Stimulated activated CD4-positive, alpha-beta T cell treated with anti-CD3 and anti-CD28 coated beads, TNF-alpha, amount 100 ng/mL, for 48 hours (primary cell): ENCODE measurements at places on chromosomes 16 and 17.

- no peak for DNase-seq
Measured at GRCh38 chr16:4597174-4597573, 17.5 kb downstream of the UBALD1 start.

GRCh38 chr17:77881545-77881944 is 77.0 kb upstream of the TNRC6C start:
- DNase-seq = no peak

GRCh38 chr17:82909322-82909904 is 69.6 kb upstream of the ZNF750 start:
- no peak for DNase-seq

GRCh38 chr17:55414983-55415382 is 6.7 kb downstream of the MMD start:
- no peak for DNase-seq

DNA sequence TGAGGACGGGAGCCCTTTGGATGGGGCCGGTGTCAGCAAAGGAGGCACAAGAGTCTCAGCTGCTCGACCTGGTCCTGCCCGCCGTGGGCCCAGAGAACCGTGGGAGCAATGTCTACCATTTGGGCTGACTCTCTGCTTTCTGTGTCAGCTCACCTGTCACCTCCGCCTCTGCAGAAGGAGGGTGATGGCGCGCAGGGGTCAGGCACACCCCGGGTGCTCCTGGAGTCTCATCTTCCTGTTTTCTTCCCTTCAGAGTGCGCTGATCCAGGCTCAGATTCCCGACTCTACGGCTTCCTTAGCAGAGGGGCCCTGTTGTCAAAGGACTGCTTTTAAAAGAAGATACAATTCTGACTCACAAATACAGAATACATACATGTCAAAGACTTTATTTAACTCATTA is 167.1 kb downstream of the BANP start:
- DNase-seq = no peak

GRCh38 chr17:5560361-5560988 is 23.8 kb downstream of the NLRP1 start:
- DNase-seq = no peak

DNA sequence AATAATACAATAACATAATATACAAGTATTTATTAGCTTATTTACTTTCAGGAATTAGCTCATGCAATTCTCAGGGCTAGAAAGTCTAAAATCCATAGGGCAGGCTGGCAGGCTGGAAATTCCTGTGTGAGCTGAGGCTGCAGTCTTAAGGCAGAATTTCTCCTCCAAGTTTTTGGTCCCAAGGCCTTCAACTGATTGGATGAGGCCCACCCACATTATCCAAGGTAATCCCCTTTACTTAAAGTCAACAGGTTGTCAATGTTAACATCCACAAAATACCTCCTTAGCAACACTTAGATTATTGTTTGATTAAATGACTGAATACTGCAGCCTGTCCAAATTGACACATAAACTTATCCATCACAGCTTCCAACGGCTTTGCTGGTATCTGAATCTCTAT is 32.9 kb upstream of the SOX9 start:
- DNase-seq = no peak

- no peak for DNase-seq
Measured at GRCh38 chr16:51286272-51286671, 135.2 kb upstream of the SALL1 start.

GRCh38 chr17:29133121-29133713 is 47.0 kb downstream of the MYO18A start:
- DNase-seq = no peak

- DNase-seq = no peak
Measured at GRCh38 chr16:87728026-87728425, 37.8 kb downstream of the KLHDC4 start.

DNA sequence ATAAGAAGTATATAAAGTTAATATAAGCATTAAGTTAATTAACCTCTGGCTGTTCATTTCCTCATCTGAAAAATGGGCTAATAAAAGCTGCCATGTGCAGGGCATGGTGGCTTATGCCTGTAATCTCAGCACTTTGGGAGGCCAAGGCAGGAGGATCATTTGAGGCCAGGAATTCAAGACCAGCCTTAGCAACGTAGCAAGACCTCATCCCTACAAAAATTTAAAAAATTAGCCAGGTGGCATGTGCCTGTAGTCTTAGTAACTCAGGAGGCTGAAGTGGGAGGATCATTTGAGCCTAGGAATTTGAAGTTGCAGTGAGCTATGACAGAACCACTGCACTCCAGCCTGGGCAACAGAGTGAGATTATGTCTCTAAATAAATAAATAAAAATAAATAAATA is 40.6 kb upstream of the MMD start:
- DNase-seq = no peak

DNA sequence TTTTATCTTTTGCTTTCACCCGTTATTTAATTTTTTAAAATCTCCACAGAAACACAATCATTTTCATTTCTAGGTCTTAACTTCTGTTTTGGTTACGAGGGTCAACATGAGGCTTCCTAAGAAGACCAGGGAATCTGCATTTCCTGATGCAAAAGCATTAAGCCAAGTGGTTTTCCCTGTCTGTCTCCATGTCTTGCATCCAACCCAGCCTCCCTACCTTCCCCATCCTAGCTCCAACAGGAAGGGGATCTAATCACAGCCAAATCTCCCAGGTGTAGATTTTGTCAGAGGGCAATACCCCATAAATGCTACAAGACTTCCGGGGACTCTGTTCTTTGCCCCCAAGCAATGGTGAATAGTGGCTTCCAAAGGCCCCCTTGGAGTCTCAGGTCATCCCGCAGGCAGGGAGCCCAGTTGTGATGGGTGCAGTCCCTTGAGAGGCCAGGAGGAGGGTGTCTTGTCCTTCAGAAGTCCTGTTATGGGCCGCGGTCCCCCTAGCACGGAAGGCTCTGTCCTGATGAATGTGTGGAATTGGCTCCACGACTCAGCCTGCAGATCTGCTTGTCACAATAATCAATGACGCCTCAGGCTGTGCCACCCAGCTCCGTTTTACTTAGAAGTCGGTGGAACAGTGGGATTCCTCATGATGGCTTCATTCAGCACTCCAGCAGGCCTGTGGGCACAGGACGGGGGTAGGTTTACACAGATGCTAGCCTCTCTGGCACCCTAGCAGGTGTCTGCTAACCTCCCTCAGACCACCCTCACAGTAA is 141.1 kb downstream of the RGS9 start:
- DNase-seq = peak; percentile 8

GRCh38 chr16:56702836-56703235 is 20.6 kb downstream of the MT1X start:
- DNase-seq = no peak

GRCh38 chr16:10098991-10099390 is 83.2 kb downstream of the GRIN2A start:
- no peak for DNase-seq

- DNase-seq = no peak
Measured at GRCh38 chr17:20991276-20992037, 51.4 kb downstream of the USP22 start.

DNA sequence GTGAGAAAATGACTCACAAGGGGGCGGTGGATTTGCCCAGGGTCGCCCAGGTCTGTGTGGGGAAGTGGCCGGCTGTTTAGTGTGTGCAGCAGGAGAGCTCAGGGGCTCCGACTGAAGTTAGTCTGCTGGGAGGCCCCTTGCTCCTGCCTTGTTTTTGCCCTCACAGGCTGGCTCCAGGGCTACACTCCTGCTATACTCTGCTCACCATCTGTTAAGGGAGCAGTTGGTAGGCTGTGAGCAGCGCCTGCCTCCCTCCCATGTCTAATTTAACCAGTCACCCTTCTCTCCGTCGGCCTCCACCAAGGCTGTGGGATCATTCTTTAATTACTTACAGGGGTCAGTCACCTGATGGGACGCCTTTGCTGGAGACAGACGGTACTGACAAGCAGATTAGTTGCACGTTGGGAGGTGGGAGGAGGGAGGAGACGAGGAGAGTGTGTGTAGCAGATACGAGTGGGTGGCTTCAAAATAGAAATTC is 35.5 kb downstream of the KSR1 start:
- DNase-seq = no peak

DNA sequence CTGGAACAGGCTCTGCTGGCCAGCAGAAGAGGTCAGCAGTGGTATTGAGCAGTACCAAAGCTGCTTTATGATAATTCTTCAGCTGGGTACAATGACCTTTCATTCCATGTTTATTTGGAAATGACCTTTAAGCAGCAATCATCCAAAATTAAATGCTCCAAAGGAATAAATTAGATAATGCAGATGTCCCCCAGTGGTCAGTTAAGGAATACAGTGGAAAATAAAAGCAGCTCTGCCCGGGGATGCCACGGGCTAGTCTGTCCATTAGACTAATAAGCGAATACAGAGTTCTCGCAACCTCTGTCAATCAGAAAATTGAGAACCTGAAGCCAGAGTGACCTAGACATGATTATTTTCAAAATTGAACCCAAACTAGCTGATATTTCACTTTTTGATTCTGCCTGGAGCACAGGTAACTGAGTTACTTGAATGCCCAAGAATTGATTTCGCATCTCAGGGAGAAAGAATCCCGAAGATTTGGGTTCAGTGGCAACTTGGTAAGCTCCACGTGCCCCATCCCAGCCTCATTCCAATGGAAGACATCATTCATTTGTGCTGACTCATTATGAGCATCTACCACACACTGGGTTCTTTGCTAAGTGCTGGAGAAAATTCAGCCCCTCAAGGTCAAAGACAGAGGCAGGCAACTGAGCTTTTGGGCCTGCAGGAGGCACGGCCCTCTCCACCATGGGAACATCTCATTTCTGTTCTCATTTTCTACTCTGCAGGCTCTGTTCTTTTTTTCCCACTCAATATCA is 34.4 kb upstream of the SLC39A11 start:
- no peak for DNase-seq

DNA sequence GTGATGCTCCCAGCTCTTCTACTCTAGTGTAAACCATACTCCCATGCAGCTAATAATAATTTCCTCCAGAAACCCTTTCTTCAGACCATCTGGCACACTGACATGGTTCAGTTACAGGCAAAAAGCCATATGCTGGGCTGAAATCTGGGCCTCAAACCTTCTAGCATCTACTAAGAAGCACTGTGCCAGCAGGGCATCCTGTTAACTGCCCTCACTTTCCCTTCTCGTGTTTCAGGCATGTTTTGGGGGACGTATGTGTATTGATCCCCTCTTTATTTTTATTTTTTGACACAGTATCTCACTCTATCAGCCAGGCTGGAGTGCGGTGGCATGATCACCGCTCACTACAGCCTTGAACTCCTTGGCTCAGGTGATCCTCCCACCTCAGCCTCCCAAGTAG is 33.3 kb downstream of the STAT5A start:
- DNase-seq = no peak

GRCh38 chr17:42240201-42240600 is 36.0 kb downstream of the STAT5B start:
- DNase-seq = no peak

- no peak for DNase-seq
Measured at GRCh38 chr16:54320697-54321340, 34.2 kb upstream of the IRX3 start.

DNA sequence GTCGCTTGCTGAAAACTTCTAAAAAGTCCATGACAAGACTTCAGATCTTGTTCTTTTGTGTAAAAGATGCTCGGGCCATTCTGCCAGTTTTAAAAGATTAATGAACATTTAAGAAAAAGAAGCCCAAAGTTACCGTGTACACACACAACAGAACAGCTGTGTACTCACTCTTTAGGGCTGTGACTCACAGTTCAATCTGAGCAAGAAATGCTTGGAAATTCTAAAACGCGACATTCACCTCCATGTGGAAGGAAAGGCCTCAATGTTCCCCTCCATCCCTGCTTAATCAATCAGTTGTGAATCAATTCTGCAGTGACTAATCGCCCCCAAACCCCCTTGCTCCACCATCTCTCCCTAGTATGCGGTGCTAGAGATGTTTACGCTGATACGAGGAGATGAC is 609.9 kb upstream of the SALL1 start:
- DNase-seq = no peak

DNA sequence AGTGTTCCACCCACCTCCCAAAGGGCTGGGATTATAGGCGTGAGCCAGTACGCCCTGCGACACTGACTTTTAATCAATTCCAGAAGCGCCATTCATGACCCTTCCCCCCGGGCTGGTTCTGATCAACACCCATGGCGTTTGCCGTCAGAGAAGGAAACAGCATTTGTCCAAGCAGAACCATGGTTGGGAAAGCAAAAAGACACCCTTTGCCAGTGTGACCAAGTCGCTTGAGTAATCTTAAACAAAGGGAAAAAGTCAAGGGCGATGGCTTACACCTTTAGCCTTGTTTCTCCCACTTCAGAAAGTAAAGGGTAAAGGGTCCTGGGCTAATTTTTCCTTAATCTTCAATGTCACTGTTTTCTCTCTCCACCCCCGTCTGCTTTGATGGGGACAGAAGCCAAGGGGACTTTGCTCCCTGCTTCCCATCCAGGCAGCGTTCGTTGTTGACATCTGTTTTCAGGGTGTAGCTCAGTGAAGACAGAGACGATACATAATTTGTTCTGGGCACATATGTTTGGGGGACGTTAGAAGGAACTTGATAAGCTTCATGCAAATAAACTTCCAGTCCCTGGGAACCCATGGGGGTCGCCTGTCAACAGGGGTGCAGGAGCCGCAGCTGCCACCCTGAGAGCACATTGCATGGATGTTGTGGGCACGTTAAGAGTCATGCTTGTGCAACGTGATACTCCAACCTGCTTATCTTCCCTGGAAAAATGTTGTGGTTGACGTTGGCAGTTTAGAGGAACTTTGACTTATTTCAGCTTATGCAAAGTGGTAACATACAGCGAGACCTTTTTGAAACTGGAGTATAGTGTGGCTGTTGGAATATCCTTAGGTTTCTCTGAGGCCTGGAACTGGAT is 50.6 kb upstream of the TANGO6 start:
- no peak for DNase-seq

DNA sequence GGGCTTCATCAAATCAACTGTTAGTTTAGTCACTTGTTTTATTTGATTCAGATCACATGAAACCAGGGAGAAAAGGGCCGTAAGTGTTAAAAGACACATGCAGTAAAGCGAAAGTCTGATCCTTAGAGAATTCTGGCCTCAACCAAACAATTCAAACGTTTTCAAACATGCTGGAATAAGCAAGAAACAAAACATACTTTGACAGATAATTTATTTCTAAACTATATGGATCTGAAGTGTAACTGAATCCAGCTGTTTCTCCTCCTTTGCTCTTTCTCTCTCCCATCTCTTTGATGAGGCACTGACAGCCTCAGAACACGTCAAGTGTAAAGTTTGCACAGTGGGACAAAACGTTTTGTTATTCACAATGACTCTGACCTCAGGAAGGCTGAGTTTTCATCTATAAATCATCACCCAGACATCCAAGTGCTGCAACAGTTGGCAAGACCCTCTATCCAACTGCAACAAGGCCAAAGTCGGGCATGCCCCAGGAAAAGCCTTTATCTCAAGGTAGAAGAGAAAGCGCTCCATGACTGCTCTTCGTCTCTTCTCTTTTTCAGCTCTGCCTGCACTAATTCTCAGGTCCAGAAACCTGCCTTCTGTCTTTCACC is 267.1 kb upstream of the MYOCD start:
- DNase-seq = no peak

- no peak for DNase-seq
Measured at GRCh38 chr17:21146362-21147015, 19.7 kb downstream of the DHRS7B start.

GRCh38 chr17:39173080-39173479 is 7.1 kb upstream of the ARL5C start:
- DNase-seq = no peak

- DNase-seq = peak; percentile 58
Measured at GRCh38 chr17:82051776-82052637, at the start of the genes GPS1 and RFNG. GPS1 (plus strand) TSS chr17:82051898; CDS start chr17:82051932, 34 bp downstream. RFNG (minus strand) TSS chr17:82051811; CDS start chr17:82051766, 45 bp downstream.

- no peak for DNase-seq
Measured at GRCh38 chr16:69273009-69273408, 38.1 kb upstream of the VPS4A start.
